Hippocampal formation (tissue), 2 donors: ENCODE measurements at places on chromosomes 5 and 9.

- no peak for DNase-seq
Observed at GRCh38 chr5:157177953-157178352, 2.7 kb upstream of the ITK start.

- DNase-seq, result peak; percentile 62
Observed at GRCh38 chr9:125889476-125890419, 142.6 kb downstream of the PBX3 start.

GRCh38 chr9:133117271-133118178, 3.5 kb downstream of the RALGDS start:
- DNase-seq, result peak; percentile 84

DNA sequence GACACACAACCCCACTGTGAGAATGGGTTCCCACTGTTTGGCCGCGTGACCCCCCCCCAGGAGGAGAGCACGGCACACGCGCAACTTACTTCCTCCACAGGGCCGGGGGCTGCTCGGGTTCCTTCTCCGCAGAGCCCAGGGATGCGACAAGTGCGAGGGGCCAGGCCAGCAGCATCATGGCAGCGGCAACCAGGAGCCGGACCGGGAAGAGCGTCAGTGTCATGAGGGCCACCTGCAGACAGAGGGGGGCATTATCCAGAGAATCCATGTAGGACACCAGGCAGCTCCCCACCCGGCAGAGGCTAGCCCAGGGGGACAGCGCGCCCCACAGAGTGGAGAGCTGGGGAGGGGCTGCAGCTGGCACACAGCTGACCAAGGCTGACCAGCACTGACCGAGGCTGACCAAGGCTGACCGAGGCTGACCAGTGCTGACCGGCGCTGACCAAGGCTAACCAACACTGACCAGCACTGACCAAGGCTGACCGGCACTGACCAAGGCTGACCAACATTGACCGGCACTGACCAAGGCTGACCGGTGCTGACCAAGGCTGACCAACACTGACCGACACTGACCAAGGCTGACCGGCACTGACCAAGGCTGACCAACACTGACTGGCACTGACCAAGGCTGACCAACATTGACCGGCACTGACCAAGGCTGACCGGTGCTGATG, 22.3 kb downstream of the LPCAT1 start:
- no peak for DNase-seq

DNA sequence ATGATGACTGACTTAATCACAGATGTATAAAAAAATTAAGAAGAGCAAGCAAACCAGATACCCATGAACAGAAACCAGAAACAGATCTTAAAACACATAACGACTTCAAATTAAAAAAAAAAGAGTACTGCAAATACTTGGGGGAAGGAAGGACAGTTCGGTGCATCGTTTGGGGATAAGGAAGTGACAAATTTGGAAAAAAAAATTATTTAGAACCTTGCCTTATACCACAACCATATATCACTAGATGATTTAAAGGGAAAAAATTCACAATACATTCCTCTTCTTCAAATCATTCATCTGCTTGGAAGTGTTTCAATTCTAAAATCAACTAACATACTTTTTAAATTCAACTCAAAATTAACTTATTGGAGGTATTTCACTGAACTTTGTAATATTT, 1038.6 kb upstream of the DMAC1 start:
- no peak for DNase-seq

GRCh38 chr9:123426406-123426805, 70.4 kb downstream of the CRB2 start:
- no peak for DNase-seq

- no peak for DNase-seq
Observed at GRCh38 chr5:1546556-1546955, 22.8 kb upstream of the LPCAT1 start.

DNA sequence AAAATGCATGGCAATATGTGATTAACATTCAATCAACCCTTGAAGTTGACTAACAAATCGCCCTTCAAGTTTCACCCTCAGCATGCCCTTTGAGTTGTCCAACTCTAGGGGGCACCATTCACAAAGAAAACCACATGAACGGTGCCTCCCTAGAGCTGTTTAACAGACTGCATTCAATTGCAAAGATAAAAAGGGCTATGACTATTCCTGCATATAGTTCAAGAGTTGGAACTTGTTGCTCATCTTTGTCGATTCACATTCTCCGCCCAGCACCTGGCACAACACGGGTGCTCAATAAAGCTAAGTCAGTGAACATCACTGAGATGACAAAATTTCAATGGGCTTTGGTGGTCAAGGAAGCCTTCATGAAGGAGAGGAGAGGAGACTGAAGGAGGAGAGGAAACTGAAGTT, 69.6 kb upstream of the SLC30A5 start:
- DNase-seq, result peak; percentile 53

- no peak for DNase-seq
Observed at GRCh38 chr9:61666849-61667371, 477.1 kb downstream of the SPATA31A7 start.

- no peak for DNase-seq
Observed at GRCh38 chr5:59577485-59577884, 316.0 kb downstream of the PDE4D start.

DNA sequence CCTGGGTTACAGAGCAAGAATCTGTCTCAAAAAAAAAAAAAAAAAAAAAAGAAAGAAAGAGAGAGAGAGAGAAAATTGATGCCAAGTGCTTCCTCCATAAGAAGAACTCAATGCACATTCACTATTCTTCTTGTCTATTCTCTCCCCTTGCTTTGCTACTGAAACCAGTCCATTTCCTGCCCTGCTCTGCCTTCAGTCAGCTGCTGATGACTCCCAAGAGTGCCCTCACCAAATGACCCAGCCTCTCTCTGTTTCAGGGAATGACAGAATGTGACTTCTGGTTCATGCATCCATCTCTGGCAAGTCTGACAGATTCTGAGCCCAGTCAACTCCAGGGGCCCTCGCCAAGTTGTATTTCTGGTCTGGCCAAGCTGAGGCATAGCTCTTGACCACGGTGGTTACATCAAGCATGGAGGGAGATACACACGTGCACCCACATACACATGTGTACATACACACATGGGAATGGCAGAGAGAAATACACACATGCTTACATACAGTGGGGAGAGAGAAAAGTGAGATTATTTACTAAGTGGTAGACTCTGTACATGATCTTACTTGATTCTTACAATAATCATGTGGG, 106.2 kb downstream of the NSG2 start:
- no peak for DNase-seq

GRCh38 chr5:856531-857425, 6.0 kb upstream of the ZDHHC11 start:
- DNase-seq, result no peak

DNA sequence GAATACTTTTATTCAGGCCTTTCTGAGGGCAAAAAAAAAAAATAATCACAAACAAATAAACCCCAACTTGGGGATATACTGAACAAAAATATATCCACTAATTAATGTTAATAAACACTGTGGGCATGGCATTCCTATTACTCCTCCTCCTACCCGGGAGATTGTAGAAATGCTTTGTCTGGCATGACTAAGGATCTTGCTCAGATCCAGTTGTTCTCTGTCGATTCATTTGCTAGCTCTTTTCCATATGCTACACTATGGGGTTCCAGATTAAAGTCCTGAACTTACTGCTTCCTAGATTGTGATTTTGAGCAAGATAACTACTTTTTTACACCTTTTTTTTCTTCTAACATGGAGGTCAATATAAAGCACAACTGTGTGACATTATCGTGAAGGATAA, 102.2 kb upstream of the PRR16 start:
- DNase-seq, result no peak

GRCh38 chr5:55218967-55219366, 8.1 kb downstream of the MCIDAS start:
- DNase-seq, result no peak

GRCh38 chr5:173237143-173237874, 2.3 kb upstream of the NKX2-5 start:
- no peak for DNase-seq

DNA sequence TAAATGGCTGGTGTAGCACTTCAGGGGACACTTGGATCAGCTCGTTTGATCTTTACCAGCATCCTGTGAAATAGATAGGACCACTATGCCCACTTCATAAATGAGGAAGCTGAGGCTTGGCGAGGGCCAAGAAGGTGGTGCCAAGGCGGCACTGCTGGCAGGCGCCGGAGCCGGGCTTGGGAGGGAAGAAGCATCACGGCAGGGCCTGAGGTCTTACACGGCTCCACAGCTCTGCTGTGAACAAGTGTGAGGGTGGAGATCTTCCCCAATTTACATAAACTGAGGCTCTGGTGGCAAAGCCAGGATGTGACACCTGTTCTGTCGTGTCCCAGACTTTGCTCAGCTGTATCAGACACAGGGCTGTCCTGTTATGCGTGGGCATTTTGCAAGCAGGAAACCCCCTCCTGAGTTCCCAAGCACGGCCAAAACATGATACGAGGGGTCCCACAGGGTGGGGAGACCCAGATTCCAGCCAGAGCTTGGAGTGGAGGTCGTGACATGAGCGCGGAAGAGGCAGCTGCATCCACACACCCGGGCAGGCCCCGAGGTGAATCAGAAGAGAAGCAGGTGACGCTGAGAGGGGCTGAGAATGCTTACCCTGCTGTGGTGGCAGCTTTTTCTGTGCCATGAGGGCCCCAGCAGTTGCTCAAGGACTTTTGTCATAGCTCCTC, 117.5 kb upstream of the BOD1 start:
- no peak for DNase-seq

GRCh38 chr5:41686767-41687166, 176.4 kb upstream of the PLCXD3 start:
- DNase-seq, result no peak

GRCh38 chr9:32434892-32435291, 50.4 kb downstream of the ACO1 start:
- DNase-seq, result no peak

DNA sequence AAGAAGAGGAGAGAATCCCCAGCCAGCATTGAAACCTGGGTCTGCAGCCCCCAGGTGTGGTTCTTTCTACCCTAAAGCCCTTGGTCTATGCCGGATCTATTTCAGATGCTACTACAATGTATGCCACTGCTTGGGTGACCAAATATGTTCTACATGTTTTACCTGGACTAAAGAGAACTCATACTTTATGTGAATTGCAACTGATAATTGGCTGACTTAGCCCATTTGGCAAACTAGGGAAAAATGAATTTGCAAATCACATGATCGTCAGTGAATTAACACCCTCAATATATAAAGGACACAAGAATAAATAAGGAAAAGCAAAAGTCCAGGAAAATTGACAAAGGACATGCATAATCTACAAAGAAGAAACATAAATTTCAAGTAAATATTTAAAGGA, 308.8 kb upstream of the IRX2 start:
- DNase-seq, result no peak

DNA sequence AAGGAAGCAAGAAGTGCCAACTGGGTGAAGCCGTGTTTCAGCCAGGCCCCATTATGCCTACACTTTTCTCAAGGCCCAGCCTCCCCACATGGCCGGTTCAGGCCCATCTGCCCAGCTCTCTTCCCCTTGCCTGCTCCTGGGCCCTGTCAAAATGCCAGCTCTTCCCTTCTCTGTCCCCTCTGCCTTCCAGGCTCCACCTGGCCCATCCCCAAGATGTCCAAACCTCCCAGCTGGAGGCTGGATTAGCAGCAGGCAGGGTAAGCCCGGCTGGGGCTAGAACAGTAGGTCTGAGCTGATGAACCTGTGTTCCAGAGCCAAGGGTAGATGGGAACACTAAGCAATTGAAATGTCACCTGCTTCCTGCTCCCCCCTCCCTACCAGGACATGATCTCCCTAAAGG, 64.1 kb upstream of the HSPA9 start:
- DNase-seq, result no peak

DNA sequence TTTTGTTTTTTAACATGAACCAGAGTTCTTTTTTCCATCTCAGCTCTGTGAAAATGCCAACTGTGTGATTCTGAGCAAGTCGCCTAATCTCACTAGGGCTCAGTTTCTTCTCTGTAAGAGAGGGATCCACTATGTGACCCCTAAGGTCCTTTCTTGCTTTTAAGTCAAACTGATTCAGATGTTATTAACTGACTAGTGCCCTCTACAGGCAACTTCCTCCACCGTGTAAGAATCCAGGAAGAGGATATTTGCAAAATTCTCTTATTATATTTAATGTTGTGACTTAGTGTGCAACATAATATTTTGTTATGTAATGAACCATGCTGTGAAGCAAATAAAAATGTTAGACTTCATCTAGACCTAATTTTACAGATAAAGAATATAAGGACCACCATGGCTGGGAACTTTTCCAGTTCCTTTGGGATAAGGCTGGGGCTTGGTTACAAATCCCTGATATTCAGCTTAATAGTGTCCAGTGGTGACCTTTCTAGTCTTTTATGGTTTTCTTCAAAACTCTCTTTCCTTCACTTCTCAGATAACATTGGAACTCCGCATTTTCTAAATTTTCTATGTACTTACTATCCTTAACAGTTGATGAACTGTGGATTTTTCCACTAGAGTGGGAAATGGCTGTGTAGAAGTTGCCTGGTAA, 244.7 kb downstream of the PIK3R1 start:
- peak; percentile 43 for DNase-seq

GRCh38 chr5:169415371-169415770, 114.4 kb upstream of the SLIT3 start:
- DNase-seq, result no peak

- DNase-seq, result no peak
Observed at GRCh38 chr5:36502608-36503007, 103.8 kb upstream of the SLC1A3 start.

GRCh38 chr5:137872466-137872865, 4.8 kb downstream of the MYOT start:
- no peak for DNase-seq

DNA sequence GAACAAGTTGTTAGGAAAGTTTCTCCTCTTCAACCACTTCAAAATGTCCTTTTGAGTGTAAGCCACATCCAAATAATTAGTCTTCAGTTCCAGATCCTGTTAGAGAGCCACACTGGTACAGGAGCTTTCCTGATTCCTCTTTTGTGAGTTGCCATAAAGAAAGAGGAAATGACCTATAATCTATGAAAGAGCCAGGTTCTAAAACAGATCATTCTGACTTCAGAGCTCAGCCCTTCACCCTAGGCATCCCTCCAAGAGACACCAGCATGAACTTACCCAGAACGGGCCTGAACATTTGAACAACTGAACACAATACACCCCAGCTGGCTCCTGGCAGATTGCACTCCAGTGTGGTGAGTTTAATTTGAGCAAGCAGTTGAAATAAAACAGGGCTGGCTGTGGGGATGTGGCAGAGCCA, 25.7 kb downstream of the SLC1A1 start:
- DNase-seq, result peak; percentile 40

DNA sequence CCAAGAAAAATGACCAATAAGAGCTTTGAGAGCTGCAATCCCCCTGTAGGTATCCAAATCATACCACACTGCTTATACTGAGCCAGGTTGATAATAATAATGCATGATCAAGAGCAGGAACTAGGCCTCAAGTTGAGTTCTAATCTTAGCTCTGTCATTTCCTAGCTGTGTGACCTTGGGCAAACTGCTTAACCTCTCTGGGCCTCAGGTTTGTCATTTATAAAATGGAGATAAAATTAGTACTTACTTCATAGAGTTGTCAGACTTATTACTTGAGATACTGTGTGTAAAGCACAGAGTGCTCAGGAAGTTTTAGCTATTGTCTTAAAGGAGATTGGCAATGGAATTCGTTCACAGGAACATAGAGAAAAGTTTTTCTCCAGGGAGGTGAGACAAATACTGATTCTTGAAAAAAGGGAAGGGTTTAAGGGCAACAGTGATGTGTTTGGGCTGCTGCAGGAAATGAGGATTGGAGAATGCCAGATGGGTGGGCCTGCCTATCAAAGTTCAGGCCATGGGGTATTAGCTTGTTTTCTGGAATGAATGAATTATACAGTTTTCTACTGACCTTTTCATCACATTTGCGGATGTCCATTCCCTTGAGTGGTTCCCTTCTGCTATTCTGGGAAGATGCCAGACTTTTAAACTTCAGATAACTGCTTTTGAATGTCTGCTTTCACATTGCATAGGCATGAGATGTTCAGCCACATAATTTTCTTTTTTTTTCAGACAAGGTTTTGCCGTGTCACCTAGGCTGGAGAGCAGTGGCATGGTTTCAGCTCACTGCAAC, 10.2 kb upstream of the ATP6V0E1 start:
- DNase-seq, result no peak
